Colonic mucosa (tissue), 4 donors: ENCODE measurements at places on chromosomes 3 and 15. TPM values are rescaled to one million over a fixed set of nuclear protein-coding genes. Genes with fewer than 3 reads are reported as not detected.

Gene NRROS
- total RNA-seq, result 2.2 TPM

Gene RGMA
- total RNA-seq, result 12.4 TPM

Gene ITPKA
- 36.1 TPM for total RNA-seq

Gene RASGRF1
- total RNA-seq, result 0.15 TPM

Gene RAB43
- total RNA-seq, result 33.3 TPM

Gene GCNT3
- 365 TPM for total RNA-seq

Gene LSMEM2
- not detected for total RNA-seq

Gene CPEB1
- total RNA-seq, result 0.40 TPM

Gene DGKG
- 0.64 TPM for total RNA-seq

Gene NPAP1
- not detected for total RNA-seq

Gene TXNRD3
- total RNA-seq, result 7.5 TPM

DNA sequence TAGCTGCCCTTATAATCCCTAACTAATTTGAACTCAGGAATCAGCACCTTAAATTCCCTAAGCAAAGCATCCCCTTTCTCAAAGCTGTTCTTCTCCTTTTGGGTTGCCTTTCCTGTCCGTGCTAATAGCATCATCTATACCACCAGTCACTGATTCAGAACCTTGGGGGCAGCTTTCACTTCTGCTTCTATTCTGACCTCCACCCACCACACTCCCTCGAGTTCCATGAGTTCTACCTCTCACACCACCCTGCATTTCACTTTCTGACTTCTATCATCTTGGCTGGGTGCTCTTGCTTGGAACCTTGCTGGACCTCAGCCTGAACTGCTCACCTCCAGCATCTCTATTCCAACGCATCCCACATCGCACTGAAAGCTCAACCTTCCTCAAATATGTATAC lies 55.4 kb upstream of the KCNMB2 start:
- DNase-seq, result no peak

- DNase-seq, result no peak
Observed at GRCh38 chr3:22977650-22978289, 225.4 kb upstream of the UBE2E2 start.

DNA sequence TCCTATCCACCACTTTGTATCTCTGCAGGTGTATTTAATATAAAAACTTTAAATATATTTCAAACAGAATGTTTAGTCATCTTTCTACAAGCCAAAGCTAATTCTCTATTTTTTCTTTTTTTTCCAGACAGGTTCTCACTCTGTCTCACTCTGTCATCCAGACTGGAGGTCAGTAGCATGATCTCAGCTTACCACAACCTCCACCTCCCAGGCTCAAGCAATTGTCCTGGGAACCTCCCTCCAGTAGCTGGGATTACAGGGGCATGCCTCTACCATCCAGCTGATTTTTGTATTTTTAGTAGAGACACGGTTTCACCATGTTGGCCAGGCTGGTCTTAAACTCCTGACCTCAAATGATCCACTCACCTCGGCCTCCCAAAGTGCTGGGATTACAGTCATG lies 202.6 kb downstream of the VGLL3 start:
- no peak for DNase-seq

GRCh38 chr3:115233021-115233420 lies 85.9 kb upstream of the ZBTB20 start:
- DNase-seq, result no peak

- DNase-seq, result peak; percentile 29
Observed at GRCh38 chr3:189144645-189145044, 27.1 kb upstream of the TPRG1 start.

GRCh38 chr3:29850641-29851040 lies 569.8 kb downstream of the RBMS3 start:
- DNase-seq, result no peak

GRCh38 chr3:158279609-158280008 lies 169.7 kb downstream of the RSRC1 start:
- DNase-seq, result no peak

DNA sequence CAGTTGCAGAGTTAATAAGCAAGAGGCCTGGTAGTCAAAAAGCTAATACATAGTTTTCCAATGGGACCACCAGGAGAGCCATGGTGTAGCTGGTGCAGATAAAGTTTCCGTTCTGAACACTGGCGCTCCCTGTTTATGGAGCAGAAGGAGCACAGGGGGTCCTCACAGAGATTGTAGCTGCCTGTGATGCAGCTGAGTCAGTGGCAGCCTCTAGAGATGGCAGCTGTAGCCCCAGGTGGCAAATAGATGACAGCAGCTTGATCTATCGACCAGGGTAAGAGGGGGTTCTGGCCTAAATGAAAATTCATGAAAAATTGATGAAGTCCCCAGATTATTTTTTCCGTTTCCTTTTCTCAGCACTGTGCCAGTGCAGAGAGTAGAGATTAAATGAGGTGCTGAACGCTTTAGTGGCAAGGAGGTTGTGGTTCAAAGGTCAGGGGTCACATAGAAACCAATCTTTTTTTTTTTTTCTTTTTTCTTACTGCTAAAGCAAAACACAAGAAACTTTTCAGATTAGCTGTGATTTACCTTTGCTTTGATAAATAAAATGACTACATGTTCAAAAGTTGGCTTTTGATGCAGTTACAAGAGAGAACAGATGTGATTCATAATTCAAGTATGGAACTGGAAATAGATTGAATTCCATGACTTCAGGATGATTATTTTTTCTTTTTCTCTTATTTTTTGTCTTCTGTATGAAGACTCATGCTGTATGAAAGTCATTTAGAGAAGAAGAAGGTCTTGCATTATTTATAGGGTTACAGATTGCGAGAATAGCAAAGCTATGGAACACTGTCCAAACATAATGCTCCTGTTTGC lies 63.3 kb downstream of the ROBO2 start:
- DNase-seq, result no peak

GRCh38 chr15:92645051-92645631 lies 10.4 kb downstream of the FAM174B start:
- DNase-seq, result no peak

- no peak for DNase-seq
Observed at GRCh38 chr15:35746121-35746520, 200.2 kb upstream of the DPH6 start.

GRCh38 chr15:52796753-52797520 lies 6.8 kb upstream of the ONECUT1 start:
- no peak for DNase-seq

DNA sequence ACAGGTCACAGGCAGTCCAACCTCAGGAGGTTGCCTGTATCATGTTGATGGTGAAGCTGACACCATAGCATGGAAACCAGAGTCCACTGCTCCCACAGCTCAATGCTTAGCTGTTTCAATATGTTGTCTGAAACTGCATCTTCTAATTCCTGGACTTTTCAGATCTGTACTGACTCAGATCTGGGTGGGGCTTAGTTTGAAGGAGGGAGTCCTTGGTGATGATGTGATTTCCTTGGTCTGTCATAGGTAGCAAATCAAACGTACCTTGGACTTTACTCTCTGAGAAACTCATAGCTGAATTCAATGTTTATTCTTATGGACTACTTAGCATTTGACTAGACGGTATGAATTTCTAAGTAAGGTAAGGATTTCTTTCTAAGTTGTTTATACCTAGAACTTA lies at the start of gene HHLA2:
TSS of gene HHLA2 (plus strand) at position 310 of the 400 bp plus-strand sequence. CDS start 55,266 bp downstream, outside the sequence.
- peak; percentile 56 for DNase-seq

- DNase-seq, result no peak
Observed at GRCh38 chr15:58462973-58463663, 31.3 kb downstream of the LIPC start.

GRCh38 chr15:39946862-39947261 lies 12.9 kb downstream of the EIF2AK4 start:
- no peak for DNase-seq

DNA sequence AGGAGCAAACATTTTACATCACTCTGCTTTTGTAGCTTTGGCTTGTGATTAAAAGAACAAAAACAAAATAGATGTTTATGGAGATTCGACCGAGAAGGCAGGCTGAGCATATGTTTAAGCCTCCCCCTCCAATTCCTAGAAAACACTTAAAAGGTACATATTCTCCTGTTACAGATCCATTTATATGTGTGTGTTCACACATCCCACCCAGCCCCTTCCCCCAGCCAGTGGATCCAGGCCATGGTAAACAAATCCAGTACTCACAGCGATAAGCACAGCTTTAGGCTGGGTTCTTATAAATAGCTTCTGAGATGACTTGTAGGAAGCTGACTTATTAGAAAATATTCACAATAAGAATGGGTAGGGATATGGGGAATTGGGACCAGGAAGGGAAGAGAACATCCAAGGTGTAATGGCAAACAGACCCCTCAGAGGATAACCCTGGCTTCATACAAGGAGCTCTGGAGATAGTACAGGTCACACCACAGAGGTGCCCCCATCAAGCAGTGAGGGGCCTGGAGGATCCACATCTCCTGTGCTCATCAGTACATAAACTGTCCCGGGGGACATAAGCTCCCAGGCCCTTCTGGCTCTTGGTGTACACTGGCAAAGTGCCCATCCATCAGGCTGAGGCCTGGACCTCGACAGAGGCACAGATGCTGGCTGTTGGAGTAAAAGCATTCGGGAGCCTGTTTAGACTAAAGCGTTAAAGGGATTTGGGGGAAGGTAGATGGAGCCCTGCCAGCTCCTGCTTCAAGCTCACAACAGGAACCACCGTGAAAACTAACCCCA lies 70.0 kb upstream of the UBE2E1 start:
- no peak for DNase-seq
